Activated CD4-positive, alpha-beta T cell treated with anti-CD3 and anti-CD28 coated beads for 48 hours (primary cell): ENCODE measurements at places on chromosomes 5 and 9.

- peak; percentile 26 for DNase-seq
Measured at GRCh38 chr5:173001229-173001841, 17.8 kb downstream of the ATP6V0E1 start.

DNA sequence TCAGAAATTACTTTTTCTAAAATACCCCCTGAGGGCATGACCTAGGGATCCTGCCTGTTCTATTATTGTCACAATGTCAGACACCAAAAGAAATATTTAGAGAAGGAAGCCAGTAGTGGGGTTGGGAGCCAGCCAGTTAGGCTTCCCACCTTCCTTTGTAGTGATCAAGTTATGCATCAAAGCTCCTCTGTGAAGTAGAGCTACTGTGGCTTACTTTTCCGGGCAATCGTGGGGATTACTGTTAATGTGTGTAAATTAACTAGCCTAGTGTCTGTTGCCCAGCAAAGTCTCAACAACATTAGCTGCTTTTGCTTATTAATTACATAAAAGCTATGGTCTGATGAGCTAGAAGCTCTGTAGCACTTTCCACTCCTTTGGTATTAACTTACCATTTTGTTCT is 109.0 kb upstream of the PCAT7 start:
- no peak for DNase-seq

DNA sequence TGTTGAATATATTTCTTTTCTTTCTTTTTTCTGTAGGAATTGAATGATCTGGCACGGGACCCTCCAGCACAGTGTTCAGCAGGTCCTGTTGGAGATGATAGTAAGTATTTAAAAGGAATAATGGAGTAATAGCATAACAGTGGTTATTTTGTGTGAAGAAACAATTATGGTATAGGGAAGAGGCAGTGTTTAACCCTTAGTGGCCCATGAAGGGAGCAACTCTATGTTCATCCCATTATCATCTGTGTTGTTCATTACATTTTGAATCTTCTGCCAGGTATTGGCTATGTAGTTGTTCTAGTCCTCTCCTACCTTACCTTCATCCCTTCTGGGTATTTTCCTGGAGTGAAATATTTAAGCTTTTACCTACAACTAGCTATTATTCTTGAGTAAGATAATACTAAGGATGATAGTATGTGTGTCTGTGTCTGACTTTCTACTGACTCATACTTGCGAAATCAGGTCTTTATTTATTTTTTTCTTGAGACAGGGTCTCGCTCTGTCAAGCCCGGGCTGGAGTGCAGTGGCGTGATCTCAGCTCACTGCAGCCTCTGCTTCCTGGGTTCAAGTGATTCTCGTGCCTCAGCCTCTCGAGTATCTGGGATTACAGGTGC is 39.3 kb downstream of the UBE2D2 start:
- no peak for DNase-seq

DNA sequence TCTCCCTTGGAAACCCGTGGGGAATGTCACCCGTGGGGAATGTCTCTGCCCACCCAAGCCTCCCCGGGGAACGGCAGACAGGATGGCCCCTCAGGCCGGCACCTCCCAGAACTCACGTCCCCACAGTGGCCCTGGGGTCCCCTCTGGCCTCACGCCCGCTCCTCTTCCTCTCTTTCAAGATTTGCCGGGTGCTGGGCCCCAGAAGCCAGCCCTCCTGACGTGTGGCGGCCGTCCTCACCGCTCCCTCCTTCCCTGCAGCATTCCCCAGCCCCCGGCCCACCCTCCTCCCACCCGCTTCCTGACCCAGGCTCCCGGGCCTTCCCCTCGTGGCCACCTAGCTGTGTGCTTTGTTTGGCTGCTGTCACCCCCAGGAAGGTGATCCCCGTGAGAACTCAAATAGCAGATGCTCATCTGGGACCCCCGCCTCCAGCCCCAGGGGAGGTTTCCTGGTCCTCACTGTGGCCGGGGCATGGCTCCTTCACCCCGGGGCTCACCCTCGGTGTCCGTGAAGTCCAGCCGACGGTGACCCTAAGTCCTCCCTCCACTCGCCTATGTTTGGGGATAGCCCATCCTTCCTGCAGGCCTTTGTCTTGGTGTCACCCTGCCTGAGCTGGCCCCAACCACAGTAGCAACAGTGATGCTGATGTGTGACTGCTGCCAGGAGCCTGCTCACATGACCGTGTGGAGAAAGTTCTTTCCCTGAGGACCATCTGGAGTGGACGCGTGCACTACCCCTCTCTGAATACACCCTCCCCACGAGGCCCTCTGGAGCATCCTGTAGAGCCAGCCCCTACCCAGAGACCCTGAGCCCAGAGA is 163.3 kb upstream of the IER5L start:
- DNase-seq: no peak

- DNase-seq: no peak
Measured at GRCh38 chr9:89462817-89463683, 34.9 kb downstream of the SEMA4D start.

GRCh38 chr9:101677861-101678260 is 60.6 kb downstream of the GRIN3A start:
- DNase-seq: no peak
